Stimulated activated CD4-positive, alpha-beta T cell treated with anti-CD3 and anti-CD28 coated beads, TNF-alpha, amount 100 ng/mL, for 48 hours (primary cell): ENCODE measurements at places on chromosomes 1 and 21.

DNA sequence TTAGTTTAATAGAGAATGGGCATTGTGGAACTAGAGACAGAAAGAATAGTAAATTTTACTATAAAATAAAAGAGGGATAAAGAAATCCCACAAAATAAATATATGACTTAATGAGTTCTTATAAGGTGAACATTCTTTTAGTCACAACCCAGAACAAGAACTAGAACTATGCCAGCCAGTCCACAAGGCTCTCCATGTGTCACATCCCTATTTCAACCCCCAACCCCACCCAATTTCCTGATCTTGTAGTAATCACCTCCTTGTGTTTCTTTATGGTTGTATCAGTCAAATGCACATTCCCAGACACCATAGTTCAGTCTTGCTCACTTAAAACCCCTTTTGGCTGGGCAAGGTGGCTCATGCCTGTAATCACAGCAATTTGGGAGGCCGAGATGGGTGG, 662.3 kb upstream of the CAMK1G start:
- DNase-seq, result no peak

DNA sequence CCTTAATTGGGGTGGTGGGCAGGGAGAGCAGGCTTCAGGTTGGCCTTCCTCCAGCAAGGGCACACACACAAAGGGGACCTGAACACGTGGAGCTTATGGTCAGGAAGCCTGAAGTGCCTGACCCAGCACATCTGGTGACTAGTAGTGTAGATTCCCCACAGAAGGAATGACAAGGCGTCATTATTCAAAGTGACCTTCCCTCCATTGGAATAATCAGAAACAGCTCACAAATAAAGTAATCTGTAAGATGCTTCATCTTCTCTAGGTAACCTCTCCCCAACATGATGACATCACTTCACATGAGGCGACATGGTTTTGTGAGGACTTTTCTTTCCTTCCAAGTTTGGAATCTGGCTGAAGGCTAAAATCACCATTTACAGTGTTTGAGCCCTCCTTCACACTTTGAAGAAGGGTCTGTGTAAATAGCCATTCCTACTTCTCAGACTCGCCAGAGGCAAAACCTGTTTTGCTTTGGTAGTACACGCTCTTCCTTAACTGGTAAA, 32.8 kb upstream of the ERG start:
- DNase-seq, result no peak

GRCh38 chr1:159973350-159973940, 19.4 kb upstream of the SLAMF9 start:
- DNase-seq, result no peak

DNA sequence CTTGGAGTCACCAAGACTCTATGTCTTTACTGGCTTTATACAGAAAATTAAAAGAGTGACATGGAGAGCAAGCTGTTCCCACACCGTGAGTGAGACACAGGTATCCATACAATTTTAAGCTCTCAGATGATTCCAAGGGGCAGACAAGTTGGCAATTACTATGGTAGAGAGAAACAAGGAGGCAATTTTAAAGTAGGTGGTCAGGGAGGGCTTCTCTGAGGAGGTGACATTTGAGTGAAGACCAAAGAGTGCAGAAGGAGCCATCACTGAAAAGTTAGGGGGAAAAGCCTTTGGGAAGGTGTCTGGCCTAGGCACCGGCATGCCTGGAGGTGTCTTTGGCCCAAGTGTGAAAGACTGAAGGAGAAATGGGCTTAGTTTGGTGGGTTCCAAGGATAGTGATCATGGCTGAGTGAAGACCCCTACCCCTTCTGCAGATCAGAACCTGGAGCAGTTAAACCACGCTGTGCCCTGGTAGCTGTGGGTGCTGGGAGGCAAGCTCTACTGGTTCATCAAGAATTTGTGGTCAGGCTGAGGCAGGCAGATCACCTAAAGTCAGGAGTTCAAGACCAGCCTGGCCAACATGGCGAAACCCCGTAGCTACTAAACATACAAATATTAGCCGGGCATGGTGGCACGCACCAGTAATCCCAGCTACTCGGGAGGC, 10.4 kb downstream of the IFI6 start:
- no peak for DNase-seq

GRCh38 chr1:59752556-59753414, 62.0 kb upstream of the HOOK1 start:
- no peak for DNase-seq

- DNase-seq, result no peak
These were observed 10.7 kb upstream of the MMEL1 start for GRCh38 chr1:2643414-2644077.

- no peak for DNase-seq
These were observed 971 bp downstream of the CAPZB start for GRCh38 chr1:19484338-19484797.

DNA sequence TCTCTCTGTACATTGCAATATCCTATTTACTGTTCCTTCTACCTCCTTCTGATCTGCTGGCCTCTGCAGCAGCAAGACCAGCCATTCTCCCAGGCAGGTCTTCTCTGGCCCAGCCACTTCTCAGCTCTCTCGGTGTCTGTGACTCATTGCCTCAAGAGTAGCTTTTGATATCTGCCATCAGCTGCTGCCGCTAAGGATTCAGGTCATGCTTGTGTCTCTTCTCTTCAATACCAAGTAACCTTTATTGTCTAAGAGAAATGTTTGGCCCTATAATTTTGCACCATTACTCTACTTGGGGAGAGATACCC, 101.8 kb downstream of the TMEM53 start:
- DNase-seq, result no peak

- no peak for DNase-seq
These were observed 158.7 kb downstream of the DSCAM start for GRCh38 chr21:40688106-40688864.

DNA sequence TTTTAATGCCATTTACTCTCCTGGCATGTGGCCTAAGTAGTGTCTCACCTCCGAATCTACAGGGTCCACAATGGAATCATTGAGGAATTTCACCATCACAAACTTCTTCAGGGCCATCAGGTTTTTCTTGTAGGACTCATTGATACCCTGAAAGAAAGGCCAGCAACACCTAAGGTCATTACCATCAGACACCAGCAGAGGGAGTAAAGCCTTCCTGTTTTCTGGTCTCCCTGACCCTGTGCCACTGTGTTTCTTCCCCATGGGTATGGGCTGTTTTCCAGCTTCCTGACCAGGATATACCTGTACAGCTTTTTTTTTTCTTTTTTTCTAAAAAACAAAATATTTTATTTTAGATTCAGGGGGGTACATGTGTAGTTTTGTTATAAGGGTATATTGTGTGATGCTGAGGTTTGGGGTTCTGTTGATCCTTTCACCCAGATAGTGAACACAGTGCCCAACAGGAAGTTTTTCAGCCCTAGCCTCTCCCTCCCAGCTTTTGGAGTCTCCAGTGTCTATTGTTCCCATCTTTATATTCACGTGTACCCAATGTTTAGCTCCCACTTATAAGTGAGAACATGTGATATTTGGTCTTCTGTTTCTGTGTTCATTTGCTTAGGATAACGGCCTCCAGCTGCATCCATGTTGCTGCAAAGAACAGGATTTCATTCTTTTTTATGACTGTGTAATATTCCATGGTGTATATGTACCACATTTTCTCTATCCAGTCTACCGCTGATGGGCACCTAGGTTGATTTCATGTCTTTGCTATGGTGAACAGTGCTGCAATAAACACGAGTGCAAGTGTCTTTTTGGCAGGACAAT, 18.3 kb downstream of the PPT1 start:
- no peak for DNase-seq
